Fibroblast of lung (primary cell): ENCODE measurements at places on chromosomes 6 and 20. TPM values are rescaled to one million over a fixed set of nuclear protein-coding genes. Genes with fewer than 3 reads are reported as not detected.
A peak's percentile ranks its signal among the peaks of the same experiment; 100 is the strongest.

GRCh38 chr20:12161734-12162133, 244.0 kb downstream of the BTBD3 start:
- no peak for DNase-seq

DNA sequence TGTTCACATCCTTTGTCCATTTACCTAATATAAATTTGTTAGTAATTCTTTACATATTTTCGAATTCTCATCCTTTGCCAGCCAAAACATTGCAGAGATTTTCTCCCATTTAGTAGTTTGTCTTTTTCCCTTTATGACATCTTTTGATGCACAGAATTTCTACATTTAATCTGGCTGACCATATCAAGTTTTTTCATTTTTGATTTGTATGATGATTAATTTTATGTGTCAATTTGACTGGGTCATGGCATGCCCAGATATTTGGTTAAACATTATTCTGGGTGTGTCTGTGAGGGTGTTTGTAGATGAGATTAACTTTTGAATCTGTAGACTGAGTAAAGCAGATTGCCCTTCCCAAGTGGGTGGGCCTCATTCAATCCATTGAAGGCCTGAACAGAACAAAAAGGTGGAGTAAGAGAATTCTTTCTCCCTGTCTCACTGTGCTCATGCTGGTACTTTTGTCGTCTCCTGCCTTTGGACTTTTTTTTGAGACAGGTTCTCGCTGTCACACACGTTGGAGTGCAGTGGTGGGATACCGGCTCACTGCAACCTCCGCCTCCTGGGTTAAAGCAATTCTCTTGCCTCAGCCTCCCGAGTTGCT, 72.1 kb upstream of the EPB41L1 start:
- DNase-seq, result no peak

DNA sequence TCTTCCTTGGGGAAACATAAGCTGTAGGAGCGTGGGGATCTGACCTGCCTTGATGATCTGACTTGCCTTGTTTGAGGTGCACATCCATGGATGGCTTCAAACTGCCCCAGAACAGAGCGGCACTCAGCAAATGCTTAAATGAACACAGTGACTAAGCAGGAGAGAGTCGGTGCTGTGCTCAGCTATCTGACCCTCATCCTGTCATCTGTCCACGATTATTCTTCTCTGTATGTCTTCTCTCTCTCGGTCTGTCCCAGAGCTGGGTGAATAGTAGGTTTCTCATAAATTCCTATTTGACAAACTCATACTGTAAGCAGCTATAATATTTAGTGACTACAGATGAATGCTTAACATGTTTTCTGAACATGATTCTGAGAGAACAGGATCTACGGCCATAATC, 37.3 kb downstream of the TRAM2 start:
- no peak for DNase-seq

- peak; percentile 60 for DNase-seq
Measured at GRCh38 chr6:21935561-21936028, 342.0 kb downstream of the SOX4 start.

- DNase-seq, result no peak
Measured at GRCh38 chr20:48478806-48479585, 348.8 kb downstream of the PREX1 start.

GRCh38 chr6:21429291-21429690, 164.3 kb upstream of the SOX4 start:
- DNase-seq, result no peak

- DNase-seq, result no peak
Measured at GRCh38 chr20:45449528-45449927, 20.0 kb upstream of the WFDC2 start.

DNA sequence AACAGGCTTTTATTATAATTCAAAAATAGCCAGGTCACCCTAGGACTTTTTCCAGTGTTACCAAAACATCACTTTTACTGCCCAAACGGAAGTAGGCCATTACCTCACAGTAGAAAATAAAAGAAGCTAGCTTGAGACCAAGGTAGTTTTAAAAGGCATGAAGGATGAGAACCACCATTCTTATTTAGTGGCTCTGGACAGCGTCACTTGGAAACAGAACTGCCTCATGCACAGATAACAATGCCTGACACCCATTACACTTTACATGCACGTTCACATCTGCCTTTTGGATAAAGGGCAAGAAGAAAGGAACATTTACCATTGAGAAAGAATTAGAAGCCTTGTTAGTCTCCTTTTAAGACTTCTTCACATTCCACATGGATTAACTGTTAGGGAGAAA, 1.9 kb upstream of the PAQR8 start:
- DNase-seq, result no peak

DNA sequence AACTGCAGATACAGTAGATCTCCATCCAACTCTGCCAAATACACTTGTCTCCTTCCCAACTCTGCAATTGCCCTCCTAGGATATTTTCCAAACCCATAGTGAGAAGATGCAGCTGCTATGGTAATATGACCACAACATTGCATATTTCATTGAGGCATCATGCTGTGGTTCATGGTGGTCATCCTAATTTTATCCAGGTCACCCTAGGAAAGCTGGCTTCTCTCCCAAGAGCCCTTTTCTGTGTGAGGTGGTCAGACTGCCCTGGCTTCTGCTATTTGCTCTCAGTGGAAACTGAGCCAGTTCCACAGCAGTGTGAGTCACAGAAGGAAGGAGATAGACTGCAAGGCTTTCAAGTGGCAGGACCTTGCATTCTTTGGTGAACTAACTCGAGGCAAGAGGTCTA, 5.5 kb downstream of the OGFRL1 start:
- DNase-seq, result peak; percentile 90

GRCh38 chr6:44161997-44162338, 3.3 kb downstream of the CAPN11 start:
- peak; percentile 8 for DNase-seq

GRCh38 chr6:34967461-34967860, 78.4 kb downstream of the ANKS1A start:
- no peak for DNase-seq

GRCh38 chr6:106512048-106512967, 117.0 kb downstream of the RTN4IP1 start:
- DNase-seq, result peak; percentile 39

DNA sequence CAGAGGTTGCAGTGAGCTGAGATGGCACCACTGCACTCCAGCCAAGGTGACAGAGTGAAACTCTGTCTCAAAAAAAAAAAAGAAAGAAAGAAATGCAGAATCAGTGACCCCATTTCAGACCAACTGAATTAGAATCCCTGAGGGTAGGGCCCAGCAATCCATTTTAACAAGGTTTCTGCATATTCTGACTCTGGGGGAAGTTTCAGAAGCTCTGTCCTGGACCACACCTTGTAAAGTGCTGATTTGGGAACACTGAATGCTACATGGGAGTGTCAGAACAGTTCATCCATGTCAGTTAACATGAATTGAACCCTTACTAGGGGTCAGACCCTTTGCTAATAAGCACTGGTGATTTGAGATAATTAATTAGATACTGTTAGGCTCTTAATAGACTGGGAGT, 52.0 kb downstream of the SNAP25 start:
- DNase-seq, result no peak

GRCh38 chr20:48620507-48621375, 207.1 kb downstream of the PREX1 start:
- peak; percentile 79 for DNase-seq

GRCh38 chr6:129104131-129104530, 221.2 kb downstream of the LAMA2 start:
- DNase-seq, result peak; percentile 36

- peak; percentile 56 for DNase-seq
Measured at GRCh38 chr6:64890609-64891008, 816.4 kb downstream of the EYS start.

DNA sequence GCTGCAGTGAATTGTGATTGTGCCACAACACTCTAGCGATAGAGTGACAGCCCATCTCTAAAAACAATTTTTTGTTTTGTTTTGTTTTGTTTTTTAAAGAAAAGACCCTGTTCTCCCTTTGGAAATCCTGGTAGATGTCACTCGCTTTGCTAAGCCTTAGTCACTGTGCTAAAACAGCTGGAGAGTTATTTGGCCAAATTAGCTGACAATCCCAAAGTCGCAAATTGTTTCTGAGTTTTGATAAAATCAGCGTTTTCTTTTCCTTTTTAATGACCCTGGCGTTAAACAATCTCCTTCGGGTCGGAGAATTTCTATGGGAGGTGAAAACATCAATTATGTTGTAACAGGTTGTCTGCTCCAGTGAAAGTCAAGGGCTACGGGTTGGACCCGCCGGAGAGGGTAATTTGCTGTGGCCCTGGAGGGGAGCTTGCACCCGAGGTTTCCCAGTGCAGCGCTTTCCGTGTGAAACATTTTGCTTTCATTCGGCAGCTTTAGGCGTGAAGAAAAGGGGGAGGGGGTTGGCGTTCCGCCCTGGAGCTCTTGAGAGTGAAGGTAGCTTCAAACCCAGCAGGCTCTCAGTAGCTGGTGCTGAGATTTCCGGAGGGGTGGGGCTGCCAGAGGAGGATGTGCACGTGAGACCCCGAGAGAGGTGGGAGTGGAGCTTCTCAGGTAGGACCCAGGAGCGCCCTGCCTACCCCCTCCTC, 296.6 kb downstream of the PHACTR1 start:
- no peak for DNase-seq

- no peak for DNase-seq
Measured at GRCh38 chr6:157552081-157552747, 171.2 kb downstream of the ZDHHC14 start.

DNA sequence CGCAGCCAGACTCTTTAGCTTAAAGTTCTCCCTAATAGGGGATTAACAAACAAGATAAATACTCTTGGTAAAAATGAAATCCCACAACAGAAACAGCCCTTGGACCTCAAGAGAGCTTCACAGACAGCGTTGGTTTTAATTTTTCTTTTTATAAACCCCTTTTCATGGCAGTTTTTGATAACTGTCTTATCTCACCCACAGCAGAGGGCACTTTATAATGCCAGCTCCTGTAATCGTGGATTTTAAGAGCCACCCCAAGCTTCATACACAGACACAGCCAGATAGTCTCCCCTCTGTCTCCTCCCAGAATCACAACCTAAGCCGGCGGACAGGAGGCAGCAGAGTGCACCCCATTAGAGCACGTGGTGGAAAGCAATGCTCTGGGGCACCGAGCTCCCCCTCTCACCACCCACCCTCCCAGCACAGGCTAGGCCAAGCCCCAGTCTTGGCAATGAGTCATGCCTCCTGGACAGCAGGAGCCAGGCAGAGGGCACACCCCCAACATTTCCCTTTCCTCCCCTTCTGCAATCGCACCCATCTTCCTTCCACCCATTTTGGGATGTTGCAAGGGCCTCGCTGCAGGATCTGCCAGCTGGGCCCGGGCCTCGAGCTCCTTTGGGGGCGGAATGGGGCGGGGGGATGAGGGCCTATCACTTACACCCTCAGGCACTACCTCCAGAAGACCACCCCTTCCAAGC, 2.4 kb downstream of the JAG1 start:
- peak; percentile 98 for DNase-seq

The ID1 gene
- 27.4 and 31.1 TPM in 2 replicates for total RNA-seq

The TOMM6 gene
- 53.4 and 54.7 TPM in 2 replicates for total RNA-seq

The TMEM244 gene
- not detected in 2 replicates for total RNA-seq

The TRIM15 gene
- total RNA-seq, result not detected in 2 replicates

The OR12D3 gene
- total RNA-seq, result not detected in 2 replicates

The PKIB gene
- total RNA-seq, result 0.51 and 1.3 TPM in 2 replicates

The GNMT gene
- total RNA-seq, result not detected in 2 replicates

The SLC32A1 gene
- not detected in 2 replicates for total RNA-seq

The TBXT gene
- not detected in 2 replicates for total RNA-seq
